ENCODE measurements at places on chromosomes 2 and 18.

GRCh38 chr2:150122871-150123613, 364.4 kb downstream of the RND3 start:
- no peaks in the 10 kb centered on the region for H3K36me3 ChIP-seq
- no peak for DNase-seq
- no peaks in the 10 kb centered on the region for H3K27me3 ChIP-seq
- H3K27ac ChIP-seq: no peak overlapping the region

- H3K4me3 ChIP-seq: no peak overlapping the region
- DNase-seq: no peak
- no peak overlapping the region for H3K27ac ChIP-seq
- no peaks in the 10 kb centered on the region for H3K36me3 ChIP-seq
- H3K27me3 ChIP-seq: no peaks in the 10 kb centered on the region
- no peaks in the 10 kb centered on the region for H3K4me1 ChIP-seq
Measured at GRCh38 chr2:119292226-119292625, 68.6 kb downstream of the STEAP3 start.

DNA sequence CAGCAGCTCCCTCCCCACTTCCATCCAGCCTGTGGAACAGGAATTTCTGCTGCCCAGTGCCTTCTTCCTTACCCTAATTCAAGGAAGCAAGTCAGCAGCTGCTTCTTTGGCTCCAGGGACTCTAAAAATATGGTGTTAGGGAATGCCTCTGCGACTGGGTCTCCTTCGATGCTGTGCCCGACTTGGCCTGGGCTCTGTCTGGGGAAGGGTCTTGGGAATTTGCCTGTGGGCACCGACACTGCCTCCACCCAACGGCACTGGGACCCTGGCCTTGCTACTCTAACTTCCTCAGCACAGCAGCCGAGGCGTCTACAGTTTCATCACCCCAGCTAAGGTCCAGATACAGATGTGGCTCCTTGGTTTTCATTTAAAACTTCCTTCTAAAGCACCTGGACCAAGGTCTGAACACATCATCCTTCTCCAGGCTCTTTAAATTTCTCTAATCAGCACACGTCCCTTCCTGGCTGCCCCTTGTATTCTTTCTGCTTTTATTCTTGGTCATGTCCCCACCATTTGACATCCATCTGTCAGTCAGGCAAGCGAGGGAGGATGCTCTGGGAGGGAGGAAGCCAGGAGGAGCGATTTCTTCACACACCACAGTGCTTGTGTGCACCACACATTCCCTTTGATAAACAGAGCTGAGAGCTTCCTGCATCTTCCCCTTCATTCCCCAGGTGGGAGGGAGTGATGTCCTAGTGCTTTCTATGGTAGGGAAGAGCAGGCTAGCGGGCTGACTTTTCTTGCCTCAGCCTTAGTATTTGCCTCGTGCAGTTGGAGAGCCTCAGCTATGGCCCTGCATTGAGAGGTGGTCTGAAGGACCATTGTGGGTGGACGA, 6.8 kb downstream of the LBH start:
- no peaks in the 10 kb centered on the region for H3K27me3 ChIP-seq
- H3K27ac ChIP-seq: peak overlapping the region; percentile 82
- no peak overlapping the region for H3K4me3 ChIP-seq
- DNase-seq: no peak
- H3K4me1 ChIP-seq: peaks cover 9% of the 10 kb centered on the region
- H3K36me3 ChIP-seq: peaks cover 9% of the 10 kb centered on the region

GRCh38 chr18:7772510-7772888, 205.4 kb downstream of the PTPRM start:
- no peak overlapping the region for H3K4me3 ChIP-seq
- H3K4me1 ChIP-seq: peaks cover 2% of the 10 kb centered on the region
- H3K36me3 ChIP-seq: no peaks in the 10 kb centered on the region

DNA sequence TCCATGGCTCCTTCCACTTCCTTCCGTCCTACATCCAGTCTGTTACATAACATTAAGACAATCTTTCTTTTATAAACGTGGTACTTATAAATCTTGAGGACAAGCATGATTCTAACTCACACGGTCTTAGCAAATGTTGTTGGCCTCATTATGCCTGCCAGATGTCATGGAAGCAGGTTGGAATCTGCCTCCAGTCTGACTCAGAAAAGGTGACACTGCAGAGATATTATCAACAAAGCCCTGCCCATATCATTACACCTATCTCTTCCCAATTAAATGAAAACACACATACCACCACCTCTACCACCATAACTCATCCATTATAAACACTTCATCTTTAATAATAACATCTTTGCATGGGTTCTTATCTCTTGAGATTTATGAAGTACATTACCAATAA, 334.7 kb upstream of the CHAC2 start:
- no peak for DNase-seq
- no peaks in the 10 kb centered on the region for H3K27me3 ChIP-seq
- H3K27ac ChIP-seq: no peak overlapping the region
- H3K36me3 ChIP-seq: no peaks in the 10 kb centered on the region
- H3K4me1 ChIP-seq: no peaks in the 10 kb centered on the region

DNA sequence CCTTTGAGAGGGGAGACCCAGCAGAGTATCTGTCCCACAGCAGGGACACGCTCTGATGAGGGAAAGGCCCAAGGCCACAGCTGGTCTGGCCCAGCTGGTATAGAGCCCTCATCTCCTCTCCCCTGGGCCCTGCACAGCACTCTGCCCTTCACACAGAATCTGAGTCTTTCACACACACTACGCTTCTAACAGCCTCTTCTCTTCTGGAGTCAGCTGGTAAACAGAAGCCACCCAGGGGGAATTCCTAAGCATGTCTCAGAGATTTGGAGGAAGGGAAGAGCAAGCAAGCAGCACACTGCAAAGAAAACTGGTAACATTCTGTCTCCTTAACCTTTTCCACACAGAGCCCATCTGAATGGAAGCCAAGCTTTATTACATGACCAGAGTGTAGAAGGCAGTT, 121.1 kb upstream of the ACAA2 start:
- H3K27ac ChIP-seq: no peak overlapping the region
- no peaks in the 10 kb centered on the region for H3K4me1 ChIP-seq
- no peak overlapping the region for H3K4me3 ChIP-seq
- no peaks in the 10 kb centered on the region for H3K36me3 ChIP-seq

DNA sequence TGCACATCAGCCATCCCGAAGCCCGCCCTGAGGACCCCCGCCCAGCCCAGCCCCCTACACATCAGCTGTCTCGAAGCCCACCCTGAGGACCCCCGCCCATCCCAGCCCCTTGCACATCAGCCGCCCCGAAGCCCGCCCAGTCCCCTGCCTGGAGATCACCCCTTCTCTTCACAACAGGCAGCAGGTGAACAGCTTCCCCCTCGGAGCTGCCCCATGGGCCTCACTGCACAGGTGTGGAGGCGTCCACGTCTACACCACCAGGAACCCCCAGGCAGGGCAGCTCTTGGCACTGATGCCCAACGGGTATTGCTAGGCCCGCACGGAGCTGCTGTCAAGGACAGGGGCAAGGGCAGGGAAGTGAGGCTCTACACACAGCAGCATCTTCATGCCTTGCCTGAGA, 137.6 kb downstream of the HDAC4 start:
- H3K36me3 ChIP-seq: no peaks in the 10 kb centered on the region
- no peak overlapping the region for H3K4me3 ChIP-seq
- no peak for DNase-seq
- no peaks in the 10 kb centered on the region for H3K27me3 ChIP-seq
- no peak overlapping the region for H3K27ac ChIP-seq

DNA sequence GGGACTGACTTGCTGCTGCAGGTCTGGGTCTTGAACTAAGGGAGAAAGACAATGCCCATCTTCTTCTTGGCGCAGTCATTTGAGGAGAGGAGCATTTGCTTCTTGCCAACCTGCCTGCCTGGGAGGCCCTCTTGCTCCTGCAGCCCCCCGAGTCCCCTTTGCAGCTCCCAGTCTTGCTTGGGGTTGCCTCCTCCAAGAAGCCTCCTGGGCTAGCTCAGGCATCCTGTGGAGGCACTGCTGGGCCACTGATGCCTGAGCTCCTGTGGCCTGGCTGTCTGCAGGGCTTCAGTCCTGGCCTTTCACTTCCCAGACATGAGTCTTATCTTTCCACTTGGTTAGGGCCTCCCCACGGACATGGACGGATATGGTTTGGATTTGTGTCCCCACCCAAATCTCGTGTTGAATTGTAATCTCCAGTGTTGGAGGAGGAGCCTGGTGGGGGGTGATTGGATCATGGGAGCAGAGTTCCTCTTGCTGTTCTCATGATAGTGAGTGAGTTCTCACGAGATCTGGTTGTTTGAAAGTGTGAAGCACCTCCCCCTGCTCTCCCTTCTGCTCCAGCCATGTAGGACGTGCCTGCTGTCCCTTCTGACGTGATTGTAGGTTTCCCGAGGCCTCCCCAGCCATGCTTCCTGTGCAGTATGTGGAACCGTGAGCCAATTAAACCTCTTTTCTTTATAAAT, 17.3 kb downstream of the HPCAL1 start:
- H3K36me3 ChIP-seq: no peaks in the 10 kb centered on the region
- no peak for DNase-seq
- H3K4me1 ChIP-seq: no peaks in the 10 kb centered on the region
- H3K27me3 ChIP-seq: no peaks in the 10 kb centered on the region
- H3K4me3 ChIP-seq: no peak overlapping the region

DNA sequence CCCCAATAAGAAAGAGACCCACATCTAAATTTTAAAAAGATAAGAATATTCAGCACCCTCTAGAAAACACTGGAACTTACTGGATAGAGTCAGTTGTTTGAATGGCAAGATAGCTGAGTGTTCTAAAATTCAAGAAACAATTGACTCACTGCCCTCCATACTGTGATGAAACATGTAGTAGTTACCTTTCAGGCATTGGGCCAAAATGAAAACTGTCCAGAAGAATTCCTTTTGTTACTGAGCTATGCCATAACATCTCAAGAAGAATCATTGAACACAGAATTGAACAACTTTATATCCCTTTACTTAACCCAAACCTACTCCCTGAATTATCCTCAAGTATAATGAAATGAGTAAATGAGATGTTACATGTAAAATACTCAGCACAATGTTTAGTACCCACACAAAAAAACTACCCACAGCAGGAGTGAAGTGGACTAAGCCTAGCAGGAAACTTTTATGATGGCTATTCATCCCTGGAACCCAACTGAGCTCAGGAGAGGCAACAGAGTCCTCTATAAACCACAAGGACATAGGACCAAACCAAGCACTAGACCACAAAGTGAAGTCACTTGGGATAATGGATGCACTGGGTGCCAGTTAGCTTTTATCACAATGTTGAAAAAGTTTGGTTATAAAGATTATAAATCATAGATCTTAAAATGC, 32.7 kb downstream of the RBM43 start:
- no peaks in the 10 kb centered on the region for H3K36me3 ChIP-seq
- H3K4me3 ChIP-seq: no peak overlapping the region
- no peaks in the 10 kb centered on the region for H3K4me1 ChIP-seq
- no peaks in the 10 kb centered on the region for H3K27me3 ChIP-seq
- H3K27ac ChIP-seq: no peak overlapping the region
- DNase-seq: no peak

DNA sequence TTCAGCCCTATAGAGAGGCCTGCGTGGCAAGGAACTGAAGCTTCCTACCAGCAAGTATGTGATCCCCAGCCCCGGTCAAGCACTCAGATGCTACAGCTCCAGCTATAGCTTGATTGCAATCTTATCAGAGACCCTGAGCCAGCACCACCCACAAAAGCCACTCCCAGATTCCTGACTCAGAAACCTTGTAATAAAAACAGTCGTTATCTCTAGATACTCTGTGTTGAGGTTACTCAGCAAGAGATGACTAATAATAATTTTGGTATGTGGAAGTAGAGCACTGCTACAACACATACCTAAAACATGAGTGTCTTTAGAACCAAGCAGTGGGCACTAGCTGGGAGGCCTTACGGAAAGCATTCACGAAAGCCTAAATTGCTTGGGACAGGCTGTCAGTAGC, 216.9 kb downstream of the UXS1 start:
- H3K27ac ChIP-seq: no peak overlapping the region
- H3K4me1 ChIP-seq: no peaks in the 10 kb centered on the region
- no peaks in the 10 kb centered on the region for H3K27me3 ChIP-seq
- DNase-seq: no peak
- no peak overlapping the region for H3K4me3 ChIP-seq

- no peaks in the 10 kb centered on the region for H3K36me3 ChIP-seq
- H3K27ac ChIP-seq: no peak overlapping the region
- no peak overlapping the region for H3K4me3 ChIP-seq
- no peaks in the 10 kb centered on the region for H3K27me3 ChIP-seq
Measured at GRCh38 chr2:172285010-172285621, 142.3 kb upstream of the ITGA6 start.

DNA sequence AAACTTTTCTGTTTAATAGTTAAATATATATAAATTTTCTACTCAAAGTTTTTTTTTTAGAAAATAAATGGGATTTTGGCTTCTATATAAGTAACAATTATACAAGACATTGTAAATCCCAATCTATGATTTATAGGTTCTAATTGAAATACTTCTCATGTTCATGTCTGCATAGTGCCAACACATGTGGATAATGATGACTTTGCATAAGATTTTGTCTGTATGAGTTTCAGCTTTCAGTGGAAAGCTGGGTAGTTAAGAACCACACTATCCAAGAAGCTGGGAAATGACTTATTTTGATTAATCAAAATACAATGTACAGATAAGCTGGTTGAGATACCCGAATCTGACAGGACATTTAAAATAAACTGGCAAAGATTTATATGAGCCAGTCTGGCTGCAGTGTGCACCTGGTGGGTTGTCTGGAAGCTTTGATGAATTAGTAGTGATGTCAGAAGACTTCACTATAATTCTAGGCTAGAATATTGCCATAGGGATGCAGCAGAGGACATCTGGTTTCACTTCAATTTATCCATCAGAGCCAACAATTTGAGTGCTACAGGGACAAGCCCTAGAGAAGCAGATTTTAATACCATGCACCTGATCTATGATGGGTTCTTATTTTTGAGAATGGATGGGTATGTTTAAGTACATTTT, 45.4 kb downstream of the EML6 start:
- H3K27me3 ChIP-seq: no peaks in the 10 kb centered on the region
- no peak overlapping the region for H3K27ac ChIP-seq
- no peak for DNase-seq

DNA sequence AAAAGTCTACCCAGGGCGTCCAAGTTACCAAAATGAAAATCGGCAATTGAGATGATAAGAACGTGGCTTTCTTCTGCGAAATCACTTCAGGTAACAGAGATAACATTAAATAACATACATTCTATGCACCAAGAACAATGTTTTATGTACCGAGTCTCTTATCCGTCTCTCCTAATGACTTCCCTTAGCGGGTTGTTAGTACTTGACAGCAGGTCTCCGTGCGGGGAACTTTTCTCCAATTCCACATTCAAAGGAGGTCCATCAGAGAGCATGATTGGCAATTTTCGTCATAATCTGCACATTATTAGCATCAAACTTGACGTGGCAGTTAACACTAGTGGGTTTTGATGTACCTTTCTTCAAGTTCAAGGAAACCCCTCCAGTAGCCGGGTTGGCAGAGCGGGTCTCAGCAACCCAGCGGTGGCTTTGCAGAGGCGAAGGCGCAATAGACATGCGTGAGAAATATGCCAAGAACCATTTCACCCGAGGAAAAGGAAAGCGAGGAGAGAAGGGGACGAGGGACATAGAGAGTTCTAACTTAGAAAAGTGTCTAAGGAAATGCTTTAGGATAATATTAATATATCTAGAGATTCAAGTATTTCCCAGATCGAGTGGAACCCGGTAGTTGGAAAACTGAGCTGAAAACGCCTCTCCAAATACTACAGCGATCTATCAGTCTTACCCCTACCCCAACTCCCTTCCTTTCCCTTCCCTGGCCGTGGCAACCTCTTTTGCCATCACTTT, 5.0 kb downstream of the EVX2 start:
- H3K36me3 ChIP-seq: no peaks in the 10 kb centered on the region
- H3K27ac ChIP-seq: no peak overlapping the region
- H3K4me1 ChIP-seq: no peaks in the 10 kb centered on the region
- no peak for DNase-seq
- H3K4me3 ChIP-seq: no peak overlapping the region

Data from aorta (tissue), 5 donors.